ENCODE measurements at places on chromosomes 6 and 20.

DNA sequence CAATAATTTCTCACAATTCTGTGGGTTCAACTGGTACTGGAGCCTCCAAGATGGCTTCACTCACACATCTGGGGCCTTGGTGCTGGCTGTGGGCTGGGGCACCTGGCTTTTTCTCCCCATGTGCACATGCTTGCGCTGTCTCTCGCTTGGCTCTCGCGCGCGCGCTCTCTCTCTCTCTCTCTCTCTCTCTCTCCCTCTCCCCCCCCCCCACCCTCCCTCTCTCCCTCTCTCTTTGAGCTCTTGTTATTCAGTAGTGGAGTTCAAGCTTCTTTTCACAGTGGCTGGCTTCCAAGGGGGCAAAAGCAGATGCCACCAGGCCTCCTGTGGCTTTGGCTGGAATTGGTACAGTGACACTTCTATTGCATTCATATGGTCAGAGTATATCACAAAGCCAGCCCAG lies 10.8 kb upstream of the TBCC start:
- DNase-seq = no peak

DNA sequence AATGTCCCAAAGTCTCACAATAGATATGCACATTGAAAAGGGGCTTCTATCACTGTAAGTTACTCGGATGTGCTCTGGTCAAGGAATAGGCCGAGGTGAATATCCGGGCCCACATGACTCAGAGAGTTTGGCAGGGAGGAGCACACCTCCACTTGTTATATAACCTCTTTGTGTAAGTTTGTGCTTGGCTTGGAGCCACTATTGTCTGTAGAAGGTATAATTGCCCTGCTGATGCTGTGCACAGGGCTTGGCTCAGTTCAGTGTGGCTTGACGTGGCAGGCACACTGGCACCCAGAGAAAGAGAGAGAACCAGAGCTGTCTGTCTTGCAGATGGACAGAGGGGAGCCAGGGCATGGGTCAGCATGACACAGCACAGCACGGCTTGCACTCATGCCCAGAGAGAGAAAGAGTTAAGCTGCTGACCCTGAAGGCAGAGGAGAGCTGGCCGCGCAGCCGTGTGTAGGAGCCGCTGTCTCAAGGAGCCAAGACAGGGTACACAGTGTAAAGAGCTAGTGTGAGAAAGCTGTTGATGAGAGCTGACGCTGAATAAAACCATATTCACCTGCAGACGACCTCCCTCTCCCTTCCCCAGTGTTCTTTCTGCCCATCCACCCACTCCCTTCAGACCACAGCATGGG lies 482.5 kb downstream of the C6orf118 start:
- DNase-seq = no peak

DNA sequence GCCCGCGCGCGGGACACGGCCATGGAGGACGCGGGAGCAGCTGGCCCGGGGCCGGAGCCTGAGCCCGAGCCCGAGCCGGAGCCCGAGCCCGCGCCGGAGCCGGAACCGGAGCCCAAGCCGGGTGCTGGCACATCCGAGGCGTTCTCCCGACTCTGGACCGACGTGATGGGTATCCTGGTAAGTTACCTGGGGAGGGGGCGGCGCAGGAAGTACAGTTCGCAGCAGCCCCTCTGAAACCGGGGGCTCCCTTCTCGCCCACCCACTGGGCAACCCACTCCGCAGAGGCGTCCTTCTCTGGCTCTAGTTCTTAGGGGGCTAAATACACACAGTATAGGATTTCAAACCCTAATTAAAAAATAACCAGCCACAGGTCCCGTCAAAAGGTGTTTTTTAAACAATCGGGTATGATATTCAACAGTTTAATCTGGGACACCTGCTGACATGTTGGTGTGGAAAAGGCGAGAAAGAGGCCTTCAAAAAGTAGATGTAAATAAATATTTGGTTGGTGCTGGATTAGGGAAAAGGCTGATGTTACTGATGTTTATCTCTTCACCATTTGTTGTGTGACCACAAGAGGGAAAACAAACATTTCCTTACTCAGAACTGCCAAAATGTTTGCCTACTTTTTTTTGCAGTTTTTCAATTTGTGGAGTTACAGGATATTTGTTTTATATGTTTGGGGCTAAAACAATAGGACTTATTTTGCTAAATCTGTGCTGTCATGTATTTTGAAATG lies 577 bp downstream of the SASH1 start:
- DNase-seq = no peak

DNA sequence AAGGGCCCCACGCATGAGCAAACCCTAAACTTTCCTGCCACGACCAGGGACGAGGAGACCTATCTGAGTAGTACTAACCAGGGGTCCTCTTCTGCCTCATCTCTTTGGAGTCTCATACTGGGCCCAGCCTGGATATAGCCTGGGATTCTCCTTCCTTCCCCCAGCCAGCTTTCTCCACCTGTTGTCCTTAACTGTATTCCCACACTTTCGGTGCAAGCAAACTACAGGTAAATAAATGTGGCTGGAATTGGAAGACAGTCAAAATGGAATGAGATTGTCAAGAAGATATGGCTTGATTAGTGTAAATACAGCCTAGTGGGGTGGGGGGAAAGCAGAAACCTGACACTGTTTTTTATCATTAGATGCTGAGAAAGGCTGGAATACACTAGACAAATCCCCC lies 23.5 kb upstream of the LY86 start:
- DNase-seq = no peak

GRCh38 chr6:39249278-39249677 lies 20.0 kb upstream of the KCNK5 start:
- no peak for DNase-seq

DNA sequence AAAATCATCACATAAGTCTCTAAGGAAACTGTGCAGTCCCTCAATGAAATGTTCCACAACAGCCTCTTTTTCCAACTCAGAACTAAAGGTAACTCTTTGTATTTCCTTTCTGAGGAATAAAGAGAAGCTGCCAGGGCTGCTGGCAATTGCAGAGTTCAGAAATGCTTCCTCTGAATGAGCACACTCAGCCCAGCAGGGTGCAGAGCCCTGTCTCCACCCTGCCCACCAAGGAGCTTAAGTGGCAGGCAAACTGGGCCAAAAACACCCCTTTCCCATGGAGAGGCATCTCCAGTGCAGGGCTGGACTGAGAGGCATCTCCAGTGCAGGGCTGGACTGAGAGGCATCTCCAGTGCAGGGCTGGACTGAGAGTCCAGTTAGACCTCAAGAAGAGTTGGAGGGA lies 255.4 kb downstream of the GMPR start:
- no peak for DNase-seq

GRCh38 chr20:4066551-4066950 lies 51.2 kb upstream of the RNF24 start:
- no peak for DNase-seq

DNA sequence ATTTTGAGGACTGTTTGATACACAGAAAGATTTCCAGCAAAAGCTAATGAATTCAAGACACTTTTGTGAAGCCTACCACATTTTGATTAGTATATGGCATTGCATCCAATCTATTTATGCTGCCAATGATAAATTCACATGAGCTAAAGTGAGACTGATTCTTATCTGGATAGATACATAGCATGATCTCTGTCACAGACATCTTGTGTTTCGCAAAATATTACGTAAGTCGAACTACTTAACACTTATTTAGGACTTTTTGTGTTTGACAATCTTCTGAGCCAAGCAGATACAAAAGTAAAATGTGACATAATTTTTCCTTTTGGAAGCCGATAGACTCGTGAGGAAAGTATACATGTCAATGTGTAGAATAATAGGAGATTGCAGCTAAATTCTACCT lies 251.6 kb downstream of the HACE1 start:
- no peak for DNase-seq

- DNase-seq = no peak
Observed at GRCh38 chr20:9949563-9949962, 85.2 kb upstream of the ANKEF1 start.

DNA sequence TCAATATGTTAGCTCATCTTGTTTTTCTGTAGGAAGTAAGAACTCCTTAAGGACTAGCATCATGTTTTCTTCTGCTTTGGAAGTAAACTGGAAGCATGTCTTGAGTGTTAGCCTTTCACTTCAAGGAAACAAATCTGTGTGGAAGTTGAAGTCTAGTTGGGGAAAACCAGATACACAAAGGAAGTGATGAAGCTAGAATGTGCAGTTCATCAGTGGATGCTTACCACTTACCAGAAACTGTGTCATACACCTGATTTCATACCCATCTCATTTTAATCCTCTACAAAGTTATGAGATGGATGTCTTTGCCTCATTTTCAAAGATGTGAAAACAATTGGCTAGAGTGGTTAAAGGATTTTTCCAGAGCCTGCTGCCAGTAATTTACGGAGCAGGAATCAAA lies 75.8 kb downstream of the TMEM170B start:
- no peak for DNase-seq

GRCh38 chr20:23856226-23856625 lies 23.3 kb downstream of the CST5 start:
- no peak for DNase-seq

GRCh38 chr6:164211254-164211653 lies 796.7 kb downstream of the QKI start:
- no peak for DNase-seq

All from fibroblast of skin of back (primary cell).